ENCODE measurements at places on chromosomes 16 and 17.

DNA sequence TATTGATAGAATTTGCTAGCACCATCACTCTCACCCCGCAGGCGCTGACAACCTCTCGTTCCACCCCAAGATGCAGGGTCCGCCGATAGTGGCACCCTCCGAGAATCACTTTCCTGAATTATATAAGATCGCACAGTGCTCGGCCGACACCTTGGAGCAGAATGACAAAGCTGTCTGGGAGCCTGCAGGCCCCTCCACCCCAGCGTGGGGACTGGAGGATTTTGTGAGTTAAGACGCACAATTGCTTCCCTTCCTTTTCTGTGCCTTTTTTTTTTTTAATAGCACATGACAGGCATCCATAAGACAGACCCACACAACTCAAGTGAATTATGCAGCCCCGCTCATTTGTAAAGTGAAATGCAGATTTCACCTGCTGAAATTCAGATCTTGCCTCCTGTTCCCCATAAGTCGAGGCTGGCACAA is 155.3 kb downstream of the C16orf78 start:
- no peak for DNase-seq

DNA sequence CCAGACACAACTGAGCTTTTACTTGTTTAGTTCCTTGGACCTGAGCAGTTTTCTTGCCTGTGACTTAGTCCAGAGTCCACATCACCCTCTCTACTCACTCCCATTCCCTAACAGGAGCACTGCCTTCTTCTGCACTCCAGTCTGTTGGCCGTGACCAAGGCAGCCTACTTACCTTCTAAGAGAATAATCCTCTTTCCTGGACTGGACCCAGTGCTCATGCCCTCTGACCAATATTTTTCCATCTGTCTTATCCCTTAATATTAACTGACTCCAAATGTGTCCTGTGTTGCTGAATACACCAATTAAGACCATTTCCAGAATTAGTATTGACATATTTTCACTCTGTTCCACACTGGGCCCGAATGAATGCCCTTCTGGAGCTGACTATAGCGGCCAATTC is 681.0 kb upstream of the KIF2B start:
- DNase-seq = no peak

DNA sequence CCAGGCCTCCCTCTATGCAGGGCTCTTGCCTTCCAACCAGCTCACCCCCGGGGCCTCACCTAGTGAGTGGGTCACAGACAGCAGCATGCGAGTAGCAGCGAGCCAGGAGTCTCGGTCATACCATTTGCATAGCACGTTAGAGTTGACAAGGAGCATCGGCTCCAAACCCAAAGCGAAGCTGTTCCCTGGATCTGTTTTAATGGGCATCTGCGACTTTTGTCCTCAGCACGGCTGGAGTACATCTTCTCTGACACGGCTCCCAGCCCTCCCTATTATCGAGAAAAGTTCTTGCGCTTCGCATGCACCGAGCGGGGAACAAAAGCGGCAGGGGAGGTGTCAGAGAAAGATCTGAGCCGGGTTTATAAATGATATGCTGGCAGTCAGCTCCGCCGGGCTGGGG is 253.3 kb downstream of the MAF start:
- no peak for DNase-seq

DNA sequence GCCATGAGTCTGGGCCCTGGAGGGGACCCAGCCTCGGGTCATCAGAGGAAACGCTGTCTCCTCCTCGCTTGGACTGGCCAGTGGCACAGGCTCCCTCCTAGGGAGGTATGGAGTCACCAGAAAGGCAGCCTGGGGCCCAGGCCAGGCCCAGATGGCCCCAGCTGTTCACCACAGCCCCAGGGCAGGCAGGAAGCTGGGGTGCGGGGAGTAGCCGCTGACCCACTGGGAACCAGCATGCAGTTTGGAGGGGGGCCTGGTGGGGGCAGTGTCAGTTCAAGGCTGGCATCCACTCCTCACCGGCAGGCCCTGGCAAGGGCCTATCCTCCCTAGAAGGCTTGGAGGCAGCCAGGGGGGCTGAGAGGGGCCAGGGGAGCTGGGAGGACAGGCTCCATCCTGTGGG is 48.8 kb downstream of the SDK2 start:
- DNase-seq = no peak

- DNase-seq = no peak
Observed at GRCh38 chr17:64110379-64111152, 19.4 kb downstream of the ERN1 start.

DNA sequence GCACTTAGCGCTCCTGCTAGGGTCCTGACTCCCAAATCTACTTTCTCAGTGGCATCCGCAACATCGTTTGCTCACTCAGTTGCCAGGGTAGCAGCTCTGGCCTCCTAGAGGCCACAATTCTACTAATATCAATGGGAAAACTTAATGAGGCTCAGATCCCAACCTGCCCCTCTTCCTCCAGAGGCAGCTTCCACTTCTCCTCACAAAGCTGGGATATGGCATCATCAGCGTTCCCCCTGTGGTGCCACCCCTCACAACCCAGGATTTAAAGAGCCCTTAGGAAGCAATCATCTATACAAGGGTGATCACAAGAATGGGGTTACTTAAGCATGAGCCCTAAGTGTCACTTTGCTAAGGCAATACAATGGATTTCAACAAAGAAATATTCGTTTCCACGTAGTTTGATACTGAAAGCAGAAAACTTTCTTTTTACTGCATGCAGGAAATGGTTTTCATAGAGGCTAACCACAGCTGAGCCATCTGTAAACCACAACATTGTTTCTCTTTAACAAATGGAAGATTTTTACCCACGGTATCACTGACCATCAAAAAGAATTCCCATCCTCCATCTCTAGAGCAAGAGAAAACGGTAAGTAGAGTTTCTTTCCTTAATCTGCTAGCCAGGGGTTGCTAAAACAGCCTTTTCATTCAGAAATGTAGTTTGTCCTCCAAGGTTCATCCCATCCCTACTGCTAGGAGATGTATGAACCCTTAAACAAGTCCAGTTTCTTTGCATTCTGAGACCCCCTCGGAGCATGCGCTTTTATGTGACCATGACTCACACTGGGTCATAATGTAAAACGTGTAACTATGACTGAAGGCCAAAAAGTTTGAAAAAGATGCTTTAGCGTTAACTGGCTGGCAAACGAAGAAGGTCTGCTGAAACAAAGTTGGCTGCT is 68.3 kb upstream of the BCAR1 start:
- DNase-seq = peak; percentile 17

- no peak for DNase-seq
Observed at GRCh38 chr16:75745823-75746222, 19.5 kb upstream of the CPHXL start.

GRCh38 chr17:9402590-9403199 is 172.9 kb downstream of the STX8 start:
- no peak for DNase-seq

GRCh38 chr16:12995721-12996372 is 94.4 kb downstream of the SHISA9 start:
- peak; percentile 27 for DNase-seq

GRCh38 chr17:2860045-2860444 is 63.8 kb downstream of the RAP1GAP2 start:
- no peak for DNase-seq

GRCh38 chr17:56972111-56972730 is 5.7 kb upstream of the SCPEP1 start:
- no peak for DNase-seq

GRCh38 chr17:37088459-37088858 is 139.7 kb downstream of the AATF start:
- DNase-seq = no peak

- DNase-seq = no peak
Observed at GRCh38 chr17:41972571-41973407, 6.2 kb downstream of the CNP start.

DNA sequence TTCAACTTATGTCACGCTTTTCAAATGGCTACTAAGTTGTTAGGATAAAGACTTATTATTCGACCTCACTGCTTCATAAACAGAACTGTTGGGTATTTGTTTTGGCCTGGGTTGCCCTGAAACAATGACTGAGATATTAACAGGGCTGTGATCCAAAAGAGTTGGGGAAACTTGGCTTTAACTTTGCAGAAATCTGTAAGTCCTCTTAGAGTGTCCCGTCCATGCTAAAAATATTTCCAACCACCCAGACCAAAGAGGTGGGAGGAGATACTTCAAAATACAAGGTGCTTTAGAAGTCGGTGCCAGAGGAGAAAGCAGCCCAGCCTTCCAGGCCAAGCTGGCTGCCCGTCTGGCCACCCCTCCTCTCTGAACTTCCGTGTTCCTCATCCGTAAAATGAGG is 16.1 kb upstream of the SPATA32 start:
- DNase-seq = no peak

- no peak for DNase-seq
Observed at GRCh38 chr16:7511549-7512260, 179.1 kb downstream of the RBFOX1 start.

DNA sequence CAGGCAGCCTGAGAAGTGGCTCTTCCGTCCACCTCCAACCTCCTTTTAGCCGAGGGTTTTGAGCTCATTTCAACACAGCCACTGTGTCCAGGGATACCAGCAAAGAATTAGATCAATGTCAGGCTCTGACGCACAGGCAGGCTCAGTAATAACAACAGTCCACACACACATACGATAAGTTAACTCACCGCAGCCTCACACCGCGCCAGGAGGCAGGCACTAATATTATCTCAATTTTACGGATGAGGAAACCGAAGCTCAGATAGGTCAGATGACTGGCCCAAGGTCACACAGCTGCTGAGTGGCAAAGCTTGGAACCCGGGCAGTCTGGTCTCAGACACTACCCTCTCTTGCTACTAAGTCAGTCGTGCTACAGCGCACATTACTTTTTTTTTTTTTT is 22.9 kb downstream of the ABR start:
- DNase-seq = no peak

GRCh38 chr16:30715750-30716445 is 16.9 kb downstream of the SRCAP start:
- DNase-seq = no peak

DNA sequence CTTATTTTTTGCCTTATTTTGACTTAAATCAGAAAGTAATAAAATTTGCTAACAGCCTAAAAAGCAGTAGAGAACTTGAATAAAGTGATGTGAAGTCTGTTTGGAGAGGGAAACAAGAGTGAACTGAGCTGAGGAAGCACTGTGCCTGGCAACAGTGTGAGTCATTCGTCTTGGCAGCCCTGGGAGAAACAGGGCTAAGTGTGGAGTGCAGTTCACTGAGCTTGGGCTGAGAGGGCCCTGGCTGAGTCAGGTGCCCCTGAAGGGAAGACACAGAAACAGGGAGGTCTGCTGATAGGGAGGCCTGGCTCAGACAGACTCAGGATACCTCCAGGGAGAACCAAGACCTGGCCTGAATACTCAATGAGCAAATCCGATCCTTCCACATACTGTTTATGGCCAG is 132.1 kb downstream of the HS3ST4 start:
- DNase-seq = no peak

DNA sequence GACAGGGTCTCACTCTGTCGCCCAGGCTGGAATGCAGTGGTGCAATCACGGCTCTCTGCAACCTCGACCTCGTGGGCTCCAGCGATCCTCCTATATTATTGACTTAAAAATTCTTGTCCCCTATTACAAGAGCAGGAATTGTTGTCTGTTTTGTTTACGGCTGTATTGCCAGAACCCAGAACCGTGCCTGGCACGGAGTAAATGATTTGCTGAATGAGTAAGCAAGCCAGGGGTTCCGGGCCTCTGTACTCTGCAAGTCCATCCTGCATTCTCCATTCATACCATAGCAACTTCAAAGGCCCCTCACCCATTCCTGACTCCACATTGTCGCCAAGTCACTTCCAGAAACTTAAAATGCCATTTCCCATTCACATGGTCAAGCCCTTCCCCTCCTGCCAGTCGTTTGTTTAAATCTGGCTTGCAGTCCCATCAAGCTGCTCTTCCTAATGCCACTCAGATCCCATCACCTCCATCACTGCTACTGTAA is 6.9 kb downstream of the ADCY9 start:
- DNase-seq = no peak

DNA sequence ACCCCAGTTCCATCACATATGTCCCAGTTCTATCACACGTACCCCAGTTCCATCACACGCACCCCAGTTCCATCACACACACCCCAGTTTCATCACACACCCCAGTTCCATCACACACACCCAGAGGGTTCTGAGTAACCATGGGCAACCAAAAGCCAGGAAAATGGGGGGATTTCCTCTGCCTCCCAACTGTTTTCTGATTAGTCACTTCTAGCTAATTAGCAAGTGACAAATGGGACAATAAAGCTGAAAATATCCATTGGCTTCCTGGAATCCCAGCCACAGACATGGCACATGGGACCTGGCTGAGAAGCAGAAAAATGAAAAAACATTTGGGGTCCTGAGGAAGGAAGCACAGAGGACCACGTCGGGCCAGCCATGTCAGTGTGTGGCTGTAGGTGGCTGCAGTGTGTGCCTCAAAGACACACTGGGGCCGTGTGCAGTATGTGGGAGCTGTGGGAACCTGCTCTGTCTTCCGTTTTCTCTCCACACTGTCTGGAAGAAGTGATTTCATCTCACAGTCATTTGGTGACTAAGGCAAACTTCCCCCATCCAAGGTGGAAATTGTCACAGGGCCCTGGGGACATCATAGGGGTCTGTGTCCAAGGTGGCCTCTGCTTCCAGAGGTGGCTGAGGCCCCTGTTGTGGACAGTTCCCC is 106.7 kb downstream of the CMIP start:
- no peak for DNase-seq

DNA sequence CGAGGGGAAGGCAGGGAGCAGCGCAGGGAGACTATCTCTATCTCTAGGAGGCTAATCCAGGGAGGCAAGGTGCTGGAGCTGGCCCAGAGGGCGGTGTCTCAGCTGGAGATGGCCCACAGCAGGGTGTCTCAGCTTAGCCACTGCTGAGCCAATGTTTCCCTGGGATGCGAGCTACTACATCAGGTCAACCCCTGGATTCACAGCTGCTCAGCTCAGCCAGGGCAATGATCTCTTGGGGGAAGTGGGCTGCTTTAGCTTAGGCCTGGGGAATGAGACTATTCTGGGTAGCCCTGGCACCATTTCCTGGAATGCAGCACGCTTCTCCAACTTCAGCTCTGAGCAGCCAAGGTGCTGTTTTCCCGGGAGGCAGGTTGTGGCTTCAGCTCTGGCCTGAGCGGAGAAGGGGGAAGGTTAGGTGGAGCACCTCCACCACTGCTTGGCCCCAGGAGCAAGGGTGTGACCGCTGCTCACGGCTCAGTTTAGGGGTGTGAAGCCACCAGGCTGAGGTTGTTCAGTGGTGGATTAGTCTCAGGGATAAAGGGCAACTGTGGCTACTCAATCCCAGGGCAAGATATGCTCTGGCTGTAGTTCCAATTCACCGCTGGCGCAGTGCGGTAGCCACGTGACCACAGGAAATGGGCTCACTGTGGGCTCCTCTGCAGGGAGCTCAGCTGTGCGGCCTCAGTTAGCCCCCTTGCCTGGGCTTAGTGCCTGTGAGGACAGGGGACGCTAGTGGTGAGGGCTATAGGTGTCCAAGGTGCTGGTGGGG is 5.2 kb upstream of the PRSS21 start:
- no peak for DNase-seq

GRCh38 chr16:87499189-87499486 is 6.3 kb upstream of the ZCCHC14 start:
- DNase-seq = no peak

Measured in NCI-H446 treated with DMSO at 0.1 percent for 48 hours (cell line).